ENCODE measurements at places on chromosomes 3 and 15. TPM values are rescaled to one million over a fixed set of nuclear protein-coding genes. Genes with fewer than 3 reads are reported as not detected.

The SLC9C1 gene
- 0.09 TPM for total RNA-seq

The IQCF6 gene
- total RNA-seq: not detected

The CELSR3 gene
- total RNA-seq: 0.47 TPM

The SETD2 gene
- 44.2 TPM for total RNA-seq

The EOMES gene
- not detected for total RNA-seq

The IDH2 gene
- 65.2 TPM for total RNA-seq

The CADPS gene
- total RNA-seq: not detected
